ENCODE measurements at places on chromosomes 1 and 21.

DNA sequence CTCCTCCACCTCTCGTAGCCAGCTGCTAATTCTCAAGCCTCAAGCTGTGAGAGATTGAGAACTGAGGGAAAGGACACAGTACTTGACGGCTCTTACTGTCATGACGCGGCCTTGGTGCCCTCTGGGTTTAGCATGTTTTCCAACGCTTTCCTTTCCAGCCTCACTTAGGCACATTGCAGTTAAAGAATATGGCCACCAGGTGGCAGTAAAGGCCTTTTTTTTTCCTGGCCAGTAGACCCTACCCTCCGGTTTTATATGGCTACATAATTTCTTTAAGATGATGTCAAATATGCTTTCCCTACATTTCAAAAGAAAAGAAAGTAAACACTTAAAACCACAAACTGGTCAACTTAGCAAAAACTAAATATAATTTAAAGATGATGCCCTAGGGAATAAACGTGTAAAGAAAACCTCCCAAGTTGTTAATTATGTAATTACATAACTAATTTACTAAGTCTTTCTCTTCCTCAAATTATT lies 56.8 kb upstream of the PRDX6 start:
- peak; percentile 81 for DNase-seq

- DNase-seq: no peak
These were observed 98.5 kb downstream of the ASH1L start for GRCh38 chr1:155463865-155464650.

GRCh38 chr1:160451119-160451858 lies 50.9 kb downstream of the VANGL2 start:
- no peak for DNase-seq

DNA sequence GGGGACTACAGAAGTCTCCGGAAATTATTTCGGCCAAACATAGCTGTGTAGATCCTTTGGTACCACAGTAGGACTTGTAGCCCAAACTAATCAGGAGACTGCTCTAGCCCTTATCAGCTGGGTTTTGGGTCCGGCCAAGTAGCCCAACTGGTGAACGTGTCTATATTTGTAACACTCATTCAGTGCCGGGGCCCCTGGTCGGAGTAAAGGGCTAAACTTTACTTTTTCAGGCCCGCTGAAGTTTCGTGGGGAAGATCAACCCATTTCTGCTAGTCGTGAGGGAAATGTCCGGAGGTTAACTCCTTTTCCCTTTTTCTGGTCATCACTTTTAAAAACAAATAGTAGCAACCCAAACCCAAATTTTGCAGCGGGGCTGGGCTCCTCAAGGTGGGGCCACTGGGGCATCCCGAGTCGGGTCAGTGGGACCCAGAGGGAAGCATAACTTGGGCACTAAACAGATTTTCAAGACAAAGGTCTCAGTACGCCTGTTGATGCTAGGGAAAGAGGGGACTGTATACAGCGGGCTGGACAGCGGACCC lies 1.7 kb downstream of the LHX9 start:
- DNase-seq: no peak

GRCh38 chr1:160581961-160582360 lies 2.7 kb upstream of the CD84 start:
- DNase-seq: no peak

DNA sequence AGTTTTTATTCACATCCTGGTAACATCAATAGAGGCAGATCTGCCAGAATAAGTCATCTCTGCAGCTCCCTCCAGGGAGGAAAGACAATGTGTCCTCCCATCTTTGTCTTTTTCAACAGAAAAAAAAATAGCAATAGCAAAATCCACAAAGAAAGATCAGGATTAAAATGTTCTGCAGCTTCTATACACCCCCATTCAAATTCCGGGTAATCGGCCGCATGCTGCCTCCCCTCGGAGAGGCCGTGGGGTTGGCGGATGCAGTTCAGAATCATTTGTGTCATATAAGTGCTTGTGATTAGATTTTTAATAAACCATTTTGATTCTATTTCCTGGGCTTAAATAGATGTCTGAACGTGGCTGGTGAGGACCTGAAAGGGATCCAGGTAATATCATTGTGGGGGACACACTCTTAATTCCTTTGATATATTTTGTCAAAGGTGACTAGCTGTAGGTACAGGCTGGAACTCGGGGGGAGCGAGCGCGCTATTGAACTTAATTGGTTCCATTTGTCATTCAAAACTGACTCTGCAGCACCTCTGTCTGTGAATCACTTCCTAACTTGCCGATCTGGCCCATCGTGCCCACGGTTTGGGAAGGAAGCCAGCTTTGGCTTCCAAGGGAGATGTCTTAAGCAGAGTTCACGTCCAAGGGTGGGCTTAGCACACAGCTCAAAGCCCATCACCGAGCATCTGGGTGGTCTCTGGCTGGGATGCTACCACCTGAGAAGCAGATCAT lies 85.6 kb upstream of the ARHGEF16 start:
- no peak for DNase-seq

DNA sequence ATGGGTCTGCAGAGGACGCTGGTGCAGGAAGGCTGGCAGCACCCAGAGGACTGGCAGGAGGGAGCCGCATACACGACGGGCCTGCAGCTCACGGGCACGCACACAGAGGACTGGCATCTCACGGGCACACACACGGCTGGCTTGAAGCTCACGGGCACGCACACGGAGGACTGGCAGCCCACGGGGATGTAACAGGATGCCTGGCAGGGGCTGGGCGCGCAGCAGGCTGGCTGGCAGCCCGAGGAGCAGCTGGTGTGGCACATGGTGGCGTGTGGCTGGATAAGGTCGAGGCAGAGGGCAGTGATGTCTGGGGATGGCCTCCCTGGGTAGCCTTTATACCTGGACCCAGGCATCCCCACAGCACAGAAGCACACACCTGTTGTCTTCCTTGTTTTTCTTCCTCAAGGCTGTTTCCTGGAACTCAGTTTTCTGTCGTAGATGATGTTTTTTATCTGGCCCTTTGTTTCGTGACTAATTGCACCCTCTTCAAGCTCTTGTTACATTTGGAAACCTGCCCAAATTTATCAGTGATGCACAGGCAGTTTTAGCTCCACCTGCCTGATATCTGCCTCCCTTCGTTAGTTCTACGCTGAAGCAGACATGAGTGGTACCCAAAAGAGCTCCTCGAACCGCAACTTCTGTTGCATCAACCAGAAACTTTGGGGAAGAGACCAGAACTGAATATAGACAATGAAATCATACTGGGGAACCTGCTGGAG lies at the start of gene KRTAP12-1:
Gene KRTAP12-1 (minus strand): TSS at position 303 of the 719 bp plus-strand sequence. CDS start 40 bp downstream, at position 263.
- DNase-seq: no peak

All from suprapubic skin (tissue), 4 donors.